ENCODE measurements at places on chromosomes 7 and 10. TPM values are rescaled to one million over a fixed set of nuclear protein-coding genes. Genes with fewer than 3 reads are reported as not detected.

GRCh38 chr7:104961821-104962220 is 52.2 kb upstream of the KMT2E start:
- DNase-seq = no peak
- no peak overlapping the region for H3K4me3 ChIP-seq
- H3K4me1 ChIP-seq = peaks cover 47% of the 10 kb centered on the region
- peak overlapping the region; percentile 14 for H3K27ac ChIP-seq
- no peaks in the 10 kb centered on the region for H3K36me3 ChIP-seq
- H3K27me3 ChIP-seq = no peaks in the 10 kb centered on the region

DNA sequence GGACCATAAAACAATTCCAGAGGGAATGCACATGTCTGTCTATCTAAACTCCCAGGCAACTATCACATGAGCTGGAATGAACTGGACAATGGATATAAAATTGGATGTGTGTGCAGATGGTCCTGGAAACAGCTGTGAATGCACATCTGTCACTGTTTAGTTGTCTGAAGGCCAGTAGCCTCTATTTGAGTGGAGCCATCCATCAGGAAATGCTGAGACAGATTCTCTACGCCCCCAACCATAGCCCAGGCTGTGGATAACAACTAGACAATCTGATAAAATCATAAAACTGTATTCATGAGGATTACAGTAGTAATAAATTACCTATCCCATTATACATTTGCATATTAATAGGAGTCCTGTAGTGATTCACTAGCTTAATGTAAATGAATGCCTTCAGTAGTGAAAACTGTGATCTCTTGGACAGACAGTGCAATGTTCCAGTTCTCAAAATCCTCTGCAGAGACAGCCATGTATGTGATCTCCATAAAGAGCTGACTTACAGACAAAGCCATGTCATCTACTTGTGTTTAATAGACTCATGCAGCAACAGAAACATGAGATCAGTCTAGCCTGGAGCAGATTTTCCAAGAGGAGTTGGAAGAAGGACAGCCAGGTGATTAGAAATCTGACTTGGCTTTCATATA is 907.6 kb downstream of the KCNMA1 start:
- H3K27me3 ChIP-seq = no peaks in the 10 kb centered on the region
- no peaks in the 10 kb centered on the region for H3K36me3 ChIP-seq
- DNase-seq = no peak
- no peaks in the 10 kb centered on the region for H3K4me1 ChIP-seq
- H3K27ac ChIP-seq = no peak overlapping the region

DNA sequence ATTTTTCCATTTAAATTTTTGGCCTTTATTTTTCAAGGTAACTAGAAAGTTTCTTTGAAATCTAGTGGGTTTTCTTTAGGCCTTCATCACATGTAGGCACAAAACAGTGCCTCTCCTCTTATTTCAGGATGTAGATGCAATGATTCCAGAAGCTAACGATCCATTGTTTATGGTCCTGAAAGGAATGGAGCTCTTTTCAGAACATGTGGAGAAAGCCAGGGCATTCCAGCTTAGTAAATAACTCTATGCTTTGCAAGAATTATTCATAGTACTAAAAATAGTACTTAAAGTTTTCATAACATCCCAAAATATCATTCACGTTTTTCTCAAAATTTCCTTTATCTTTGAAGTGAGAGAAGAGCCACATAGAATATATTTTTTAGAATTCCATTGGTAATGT is 91.3 kb downstream of the DYNC1I1 start:
- H3K27me3 ChIP-seq = no peaks in the 10 kb centered on the region
- H3K27ac ChIP-seq = no peak overlapping the region
- H3K4me3 ChIP-seq = no peak overlapping the region
- DNase-seq = no peak

DNA sequence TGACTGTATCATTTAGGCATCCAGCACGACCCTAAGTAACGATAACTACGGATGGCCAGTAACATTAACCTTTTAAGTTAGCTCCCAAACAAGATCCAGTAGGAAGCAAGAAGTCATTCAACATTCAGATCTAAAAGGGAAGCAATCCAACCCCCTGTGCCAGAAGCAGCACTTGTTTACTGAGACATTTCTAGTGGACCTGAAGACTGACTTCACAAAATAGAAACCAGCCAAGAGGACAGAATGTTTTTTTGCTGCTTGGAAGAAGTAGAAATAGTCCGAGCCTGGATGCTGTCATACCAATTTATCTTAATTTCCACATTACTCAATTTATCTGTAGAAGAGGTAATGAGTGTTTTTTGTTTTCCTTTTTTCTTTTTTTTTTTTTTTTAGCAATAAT is 88.0 kb upstream of the CTTNBP2 start:
- no peaks in the 10 kb centered on the region for H3K4me1 ChIP-seq
- no peak for DNase-seq

DNA sequence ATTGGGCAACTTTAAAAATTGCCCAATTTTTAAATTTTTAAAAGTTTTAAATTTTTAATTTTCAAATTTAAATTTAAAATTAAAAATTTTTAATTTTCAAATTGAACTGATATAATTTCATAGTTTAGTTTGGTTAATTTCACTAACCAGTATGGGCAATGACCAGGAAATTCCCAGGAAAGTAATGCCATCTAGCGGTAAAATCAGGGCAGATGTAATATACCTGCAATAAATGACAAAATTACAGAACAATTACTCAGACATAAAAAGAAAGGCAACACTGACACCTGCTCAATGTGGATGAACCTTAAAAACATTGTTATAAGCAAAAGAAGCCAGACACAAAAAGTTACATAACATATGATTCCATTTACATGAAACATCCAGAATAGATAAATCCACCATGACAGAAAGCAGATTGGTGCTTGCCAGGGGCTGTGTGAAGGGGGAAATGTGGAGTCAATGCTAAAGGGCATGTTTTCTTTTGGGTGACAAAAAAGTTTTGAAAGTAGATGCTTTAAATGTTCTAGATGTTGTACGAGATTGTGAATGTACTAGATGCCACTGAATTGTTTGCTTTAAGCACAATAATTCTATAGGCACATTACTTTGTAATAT is 28.6 kb upstream of the SLC16A12 start:
- H3K27ac ChIP-seq = no peak overlapping the region
- DNase-seq = no peak
- H3K36me3 ChIP-seq = no peaks in the 10 kb centered on the region
- H3K27me3 ChIP-seq = no peaks in the 10 kb centered on the region

DNA sequence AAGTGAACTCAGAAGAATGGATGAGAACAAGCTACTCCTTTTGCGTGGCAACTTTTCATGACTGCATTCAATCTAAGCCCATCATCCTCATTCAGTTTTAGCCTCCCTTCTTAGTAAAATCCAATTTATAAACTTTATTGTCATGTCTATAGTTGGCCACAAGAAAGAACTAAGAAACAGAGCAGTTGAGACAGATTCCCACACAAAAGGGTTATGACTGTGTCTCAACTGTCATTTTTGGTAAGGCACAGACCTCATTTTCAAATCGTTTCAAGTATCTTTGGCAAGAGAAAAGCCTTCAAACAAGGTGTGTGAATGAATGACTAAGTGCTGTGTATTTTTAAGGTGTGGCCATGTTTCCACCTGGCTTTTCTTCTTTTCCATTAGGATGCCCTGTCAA is 84.2 kb upstream of the CREB5 start:
- DNase-seq = no peak
- no peaks in the 10 kb centered on the region for H3K27me3 ChIP-seq
- H3K4me1 ChIP-seq = peaks cover 4% of the 10 kb centered on the region
- H3K36me3 ChIP-seq = no peaks in the 10 kb centered on the region
- no peak overlapping the region for H3K4me3 ChIP-seq

DNA sequence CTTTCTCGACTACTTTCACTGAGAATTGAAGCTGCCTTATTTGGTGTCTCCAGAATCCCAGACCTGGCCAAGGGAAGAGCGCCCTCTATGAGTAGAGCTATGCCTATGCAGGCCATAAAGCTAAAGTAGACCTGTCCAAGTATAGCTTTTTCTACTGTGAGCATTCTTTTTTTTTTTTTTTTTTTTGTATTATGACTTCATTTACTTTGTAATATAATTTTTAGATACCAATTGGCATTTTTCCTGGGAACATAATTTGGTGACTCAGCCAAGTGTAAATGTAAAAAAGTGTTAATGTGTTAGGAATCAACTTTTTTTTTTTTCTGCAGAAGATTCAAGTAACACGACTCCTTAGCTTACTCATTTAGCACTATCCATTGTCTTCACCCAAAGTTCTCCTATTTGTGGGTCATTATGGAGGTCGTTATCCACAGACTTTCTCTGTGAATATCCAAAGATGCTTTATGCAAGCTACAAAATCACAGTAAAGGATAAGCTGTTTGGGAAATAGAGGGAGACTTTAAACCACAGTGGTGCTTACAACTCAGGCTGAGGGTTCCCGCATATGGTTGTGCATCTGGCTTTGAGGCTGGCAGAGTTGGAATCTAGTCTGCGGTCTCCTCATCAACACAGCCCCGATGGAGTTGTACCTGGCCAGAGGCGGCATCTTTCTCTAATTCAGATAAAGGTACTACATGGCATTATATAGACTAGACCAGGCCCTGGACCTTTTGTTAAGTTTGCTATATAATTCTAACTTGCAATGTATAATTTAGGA is 1040.2 kb upstream of the SORCS1 start:
- H3K4me1 ChIP-seq = no peaks in the 10 kb centered on the region
- no peaks in the 10 kb centered on the region for H3K27me3 ChIP-seq
- no peak overlapping the region for H3K4me3 ChIP-seq

GRCh38 chr10:111885046-111885445 is 298.5 kb downstream of the GPAM start:
- H3K27me3 ChIP-seq = no peaks in the 10 kb centered on the region
- H3K4me3 ChIP-seq = no peak overlapping the region
- no peaks in the 10 kb centered on the region for H3K36me3 ChIP-seq
- H3K4me1 ChIP-seq = no peaks in the 10 kb centered on the region

GRCh38 chr10:79559726-79560125 is 481 bp downstream of the SFTPA2 start:
- H3K27me3 ChIP-seq = no peaks in the 10 kb centered on the region
- no peaks in the 10 kb centered on the region for H3K4me1 ChIP-seq
- no peak overlapping the region for H3K4me3 ChIP-seq

DNA sequence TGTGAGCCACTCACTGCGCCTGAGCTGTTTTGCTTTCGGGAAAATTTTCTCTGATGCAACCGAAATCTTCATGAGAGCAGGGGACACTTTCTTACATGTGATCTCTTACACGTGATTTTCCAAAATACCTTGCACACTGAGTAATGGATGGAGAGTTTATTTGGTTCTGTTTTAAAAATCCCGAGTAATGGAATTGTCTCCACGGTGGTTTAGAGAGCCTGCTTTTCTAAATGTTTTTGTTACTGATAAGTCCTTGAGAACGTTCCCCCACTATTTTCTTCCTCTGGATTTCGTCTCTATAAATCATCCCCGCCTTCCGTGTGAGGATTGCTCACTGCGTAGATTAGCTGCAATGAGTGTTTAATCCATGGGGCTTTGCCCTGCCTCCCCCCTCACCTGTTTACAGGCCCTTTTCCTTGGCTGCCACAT is 25.7 kb downstream of the CAMK1D start:
- peak overlapping the region; percentile 76 for H3K27ac ChIP-seq
- H3K27me3 ChIP-seq = no peaks in the 10 kb centered on the region
- peaks cover 18% of the 10 kb centered on the region for H3K4me1 ChIP-seq
- H3K36me3 ChIP-seq = no peaks in the 10 kb centered on the region
- peak; percentile 27 for DNase-seq
- no peak overlapping the region for H3K4me3 ChIP-seq

DNA sequence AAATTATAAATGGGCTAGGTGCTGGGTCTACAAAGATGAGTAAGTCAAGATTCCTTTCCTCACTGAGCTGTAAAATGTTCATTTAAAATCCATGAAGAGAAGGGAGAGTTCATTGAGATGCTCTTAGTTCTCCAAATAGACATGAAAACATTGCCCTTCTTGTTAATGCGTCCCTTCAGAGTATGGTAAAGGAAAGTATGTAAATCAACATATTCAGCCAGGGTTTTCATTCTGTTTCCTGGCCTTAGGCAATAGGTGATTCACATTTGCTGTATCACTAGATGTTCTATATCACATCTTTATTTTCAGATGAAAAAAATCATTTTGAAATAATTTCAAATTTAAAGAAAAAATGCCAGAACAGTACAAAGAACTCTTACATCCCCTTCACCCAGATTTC is 5.4 kb downstream of the ANKIB1 start:
- no peak overlapping the region for H3K4me3 ChIP-seq
- H3K27ac ChIP-seq = no peak overlapping the region
- H3K27me3 ChIP-seq = no peaks in the 10 kb centered on the region
- H3K36me3 ChIP-seq = no peaks in the 10 kb centered on the region
- DNase-seq = no peak

The ELFN1 gene
- 0.55 TPM for total RNA-seq

The ZNF117 gene
- 19.1 TPM for total RNA-seq

All from sigmoid colon (tissue), 7 donors.